NCI-H345 (cell line): ENCODE measurements at places on chromosomes 3 and 15.

- no peak for DNase-seq
These were observed 181.7 kb upstream of the ANKRD28 start for GRCh38 chr3:15979495-15979894.

DNA sequence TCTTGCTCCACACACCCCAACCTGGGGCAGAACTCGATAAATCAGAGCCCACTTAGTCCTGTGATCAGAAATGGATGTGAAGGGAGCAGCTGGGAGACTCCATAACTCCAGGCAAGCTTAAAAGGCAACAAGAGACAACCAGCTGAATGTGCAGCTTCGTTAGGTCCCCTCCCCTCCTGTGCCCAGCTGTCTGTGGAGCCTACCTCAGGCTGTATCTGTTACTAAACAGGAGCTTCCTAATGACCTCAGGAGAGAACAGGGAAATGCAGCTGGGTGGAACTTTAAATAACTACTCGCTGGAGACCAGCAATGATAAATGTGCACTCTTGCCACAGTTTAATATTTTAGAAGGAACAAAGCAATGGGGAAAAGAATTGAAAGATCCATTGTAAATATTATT, 25.9 kb downstream of the SLC9A9 start:
- DNase-seq, result no peak

- DNase-seq, result no peak
These were observed 556.8 kb downstream of the NSUN3 start for GRCh38 chr3:94619643-94620042.

DNA sequence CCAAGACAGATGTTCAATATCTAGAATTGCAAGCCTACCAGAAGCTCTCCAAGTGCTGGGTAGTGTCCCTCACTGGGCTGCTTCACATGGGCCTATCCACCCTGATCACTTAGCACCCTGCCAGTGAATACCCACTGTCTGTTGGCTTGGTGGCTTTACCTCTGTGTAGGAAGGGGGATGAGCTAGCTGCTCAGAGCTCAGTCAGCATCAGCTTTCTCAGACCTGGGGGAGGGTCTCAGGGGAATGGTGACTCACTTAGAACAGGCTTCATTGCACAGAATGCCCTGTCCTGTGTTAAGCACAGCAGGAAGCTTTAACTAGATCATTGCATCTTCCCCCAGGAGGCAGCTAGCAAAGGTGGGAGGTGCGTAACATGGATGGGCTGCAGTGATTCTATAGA, 209.8 kb downstream of the PDCD6IP start:
- DNase-seq, result no peak

DNA sequence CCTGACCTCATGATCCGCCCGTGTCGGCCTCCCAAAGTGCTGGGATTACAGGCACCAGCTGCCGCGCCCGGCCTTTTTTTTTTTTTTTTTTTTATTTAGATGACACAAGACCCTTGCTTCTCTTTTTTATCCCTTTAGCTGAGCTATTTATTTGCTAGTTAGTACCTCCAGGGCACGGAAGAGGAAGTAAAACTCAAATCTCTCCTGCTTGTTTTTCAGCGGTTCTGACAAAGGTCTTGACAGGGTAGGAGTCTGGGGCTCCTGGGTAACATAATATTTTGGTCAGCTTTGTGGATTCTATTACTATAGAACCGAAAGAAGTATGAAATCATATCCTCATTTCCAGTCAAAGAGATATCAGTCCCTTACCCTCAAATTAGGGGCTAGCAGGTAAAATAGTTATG, 44.0 kb upstream of the ETV5 start:
- DNase-seq, result no peak

- no peak for DNase-seq
These were observed 396.4 kb downstream of the NLGN1 start for GRCh38 chr3:173793963-173794362.

GRCh38 chr3:160379628-160380214, 19.3 kb downstream of the IFT80 start:
- no peak for DNase-seq

- peak; percentile 28 for DNase-seq
These were observed 114.9 kb upstream of the MEF2A start for GRCh38 chr15:99450896-99451358.

DNA sequence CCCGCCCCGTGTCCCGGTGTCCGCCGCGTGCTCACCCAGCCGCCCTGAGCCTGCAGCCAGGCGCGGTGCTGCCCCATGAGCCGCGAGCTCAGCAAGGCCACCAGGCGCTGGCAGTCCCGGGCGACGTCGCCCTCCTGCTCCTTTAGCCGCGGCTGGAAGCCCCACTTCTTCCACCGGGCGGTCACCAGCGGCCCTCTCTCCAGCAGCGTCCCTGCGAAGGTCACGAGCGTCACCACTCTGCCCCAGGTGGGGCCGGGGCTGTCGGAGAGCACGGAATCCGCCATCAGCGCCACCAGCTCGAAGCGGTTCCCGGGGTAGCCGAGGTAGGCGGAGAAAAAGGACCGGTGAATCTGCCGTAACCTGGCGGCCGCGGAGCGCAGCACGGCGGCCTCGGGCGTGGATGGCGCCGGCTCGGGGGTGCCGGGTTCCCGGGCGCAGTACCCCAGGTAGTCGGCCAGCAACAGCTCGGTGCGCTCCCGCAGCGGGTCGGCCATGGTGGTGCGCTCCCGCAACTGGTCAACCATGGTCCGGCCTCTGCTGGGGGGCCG, 298 bp downstream of the BCL2L10 start:
- no peak for DNase-seq

- DNase-seq, result no peak
These were observed 332.7 kb downstream of the PDCD6IP start for GRCh38 chr3:34131091-34131490.

- no peak for DNase-seq
These were observed 181.2 kb upstream of the NR2E3 start for GRCh38 chr15:71628988-71629770.

DNA sequence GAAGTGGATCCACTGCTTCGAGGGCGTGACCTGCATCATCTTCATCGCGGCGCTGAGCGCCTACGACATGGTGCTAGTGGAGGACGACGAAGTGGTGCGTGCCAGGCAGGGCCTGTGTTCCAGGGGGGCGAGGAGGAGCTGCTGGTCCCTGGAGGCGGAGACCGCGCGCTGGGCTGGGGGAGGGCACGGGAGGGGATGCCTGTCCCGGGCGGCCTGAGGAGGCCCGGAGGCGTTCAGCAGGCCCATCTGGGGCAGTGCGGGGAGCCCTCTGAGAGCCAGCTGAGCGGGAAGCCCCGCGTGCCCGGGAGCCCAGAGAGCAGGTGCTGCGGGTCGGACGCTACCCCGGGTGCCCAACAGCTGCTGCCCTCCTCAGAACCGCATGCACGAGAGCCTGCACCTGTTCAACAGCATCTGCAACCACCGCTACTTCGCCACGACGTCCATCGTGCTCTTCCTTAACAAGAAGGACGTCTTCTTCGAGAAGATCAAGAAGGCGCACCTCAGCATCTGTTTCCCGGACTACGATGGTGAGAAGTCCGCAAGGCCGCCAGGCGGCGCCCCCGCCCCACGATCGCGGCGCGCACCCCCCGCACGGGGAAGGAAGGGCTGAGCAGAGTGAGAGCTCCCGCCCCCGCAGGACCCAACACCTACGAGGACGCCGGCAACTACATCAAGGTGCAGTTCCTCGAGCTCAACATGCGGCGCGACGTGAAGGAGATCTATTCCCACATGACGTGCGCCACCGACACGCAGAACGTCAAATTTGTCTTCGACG, 2.9 kb downstream of the GNAT1 start:
- peak; percentile 23 for DNase-seq

DNA sequence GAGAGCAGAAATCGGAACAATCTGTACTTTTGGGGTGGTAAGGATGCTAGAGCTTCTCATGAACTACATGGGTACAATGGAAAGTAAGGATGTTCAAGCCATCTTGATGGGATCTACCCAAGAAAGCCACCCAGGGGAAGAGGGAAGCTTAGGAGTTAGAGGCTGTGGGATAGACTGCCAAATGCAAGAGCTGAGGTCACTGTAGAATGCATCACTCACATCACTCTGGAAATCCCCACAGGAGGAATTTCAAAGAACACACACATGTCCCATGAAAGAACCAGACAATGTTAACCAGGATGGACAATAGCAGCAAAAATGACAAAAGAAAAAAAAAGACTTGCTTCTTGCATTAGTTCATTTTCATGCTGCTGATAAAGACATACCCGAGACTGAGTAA, 32.8 kb upstream of the UBE2E2 start:
- DNase-seq, result no peak

- DNase-seq, result no peak
These were observed 157.9 kb downstream of the BBX start for GRCh38 chr3:107680698-107681097.

DNA sequence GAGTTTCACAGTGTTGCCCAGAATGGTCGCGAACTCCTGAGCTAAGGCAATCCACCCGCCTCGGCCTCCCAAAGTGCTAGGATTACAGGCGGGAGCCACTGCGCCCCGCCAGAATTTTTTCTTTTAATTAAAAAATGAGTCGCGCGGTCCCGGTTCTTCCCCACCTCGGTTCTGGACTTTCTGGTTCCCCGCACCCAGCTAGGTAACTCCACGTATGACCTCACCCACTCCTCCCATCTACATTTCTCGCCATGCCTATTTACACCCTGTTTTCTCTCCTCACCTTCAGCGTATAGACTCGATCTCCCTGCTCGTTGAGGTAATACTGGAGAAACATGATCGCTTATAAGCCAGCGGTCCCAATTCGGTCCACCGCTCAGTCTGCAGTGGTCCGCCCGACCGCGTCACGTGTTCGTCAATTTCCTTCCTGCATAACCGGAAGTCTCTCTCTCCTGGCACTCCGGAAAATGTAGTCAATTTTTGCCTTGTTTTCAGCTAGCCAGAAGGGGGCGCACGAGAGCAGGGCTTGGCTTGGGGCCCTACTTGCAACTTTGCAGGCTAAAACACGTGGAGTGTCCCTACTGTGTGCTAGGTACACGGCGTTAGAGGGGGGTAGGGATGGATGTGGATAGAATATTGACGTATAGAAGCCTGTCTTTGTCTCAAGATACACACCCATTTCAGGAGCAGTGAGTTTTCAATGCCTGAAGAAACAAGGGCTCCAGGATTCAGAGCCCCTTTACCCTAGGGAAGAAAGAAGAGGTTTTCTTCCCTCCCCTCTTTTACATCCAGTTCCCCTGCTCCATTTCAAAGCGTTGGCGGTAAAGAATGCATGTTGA, at the start of the genes NOP10 and NUTM1:
TSS of gene NOP10 (minus strand) at position 400 of the 839 bp plus-strand sequence. CDS start at position 337, 63 bp downstream.
TSS of gene NUTM1 (plus strand) at position 579 of the 839 bp plus-strand sequence. CDS start 382 bp downstream, outside the sequence.
- DNase-seq, result peak; percentile 79

GRCh38 chr3:55654123-55654760, 167.1 kb upstream of the WNT5A start:
- DNase-seq, result no peak

GRCh38 chr15:69725957-69726356, 273.3 kb downstream of the RPLP1 start:
- no peak for DNase-seq

DNA sequence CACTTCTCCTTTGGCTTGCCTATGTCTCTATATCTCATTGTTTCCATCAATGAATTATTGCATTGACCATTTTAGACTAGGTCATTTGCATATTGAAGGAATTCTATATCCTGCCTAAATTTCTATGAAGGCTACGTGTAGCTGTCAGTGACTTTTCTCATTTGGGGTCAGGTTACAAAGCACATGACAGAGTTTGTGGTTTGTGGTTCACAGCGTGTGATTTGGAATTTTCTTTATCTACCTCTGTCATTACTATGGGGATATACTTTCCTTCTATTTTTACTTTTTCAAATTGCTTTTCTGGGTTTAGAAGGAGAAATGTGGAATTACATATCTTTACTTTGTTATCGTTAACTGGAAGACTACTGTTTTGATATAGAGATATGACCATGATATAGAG, 317.3 kb upstream of the CFAP20DC start:
- DNase-seq, result no peak

DNA sequence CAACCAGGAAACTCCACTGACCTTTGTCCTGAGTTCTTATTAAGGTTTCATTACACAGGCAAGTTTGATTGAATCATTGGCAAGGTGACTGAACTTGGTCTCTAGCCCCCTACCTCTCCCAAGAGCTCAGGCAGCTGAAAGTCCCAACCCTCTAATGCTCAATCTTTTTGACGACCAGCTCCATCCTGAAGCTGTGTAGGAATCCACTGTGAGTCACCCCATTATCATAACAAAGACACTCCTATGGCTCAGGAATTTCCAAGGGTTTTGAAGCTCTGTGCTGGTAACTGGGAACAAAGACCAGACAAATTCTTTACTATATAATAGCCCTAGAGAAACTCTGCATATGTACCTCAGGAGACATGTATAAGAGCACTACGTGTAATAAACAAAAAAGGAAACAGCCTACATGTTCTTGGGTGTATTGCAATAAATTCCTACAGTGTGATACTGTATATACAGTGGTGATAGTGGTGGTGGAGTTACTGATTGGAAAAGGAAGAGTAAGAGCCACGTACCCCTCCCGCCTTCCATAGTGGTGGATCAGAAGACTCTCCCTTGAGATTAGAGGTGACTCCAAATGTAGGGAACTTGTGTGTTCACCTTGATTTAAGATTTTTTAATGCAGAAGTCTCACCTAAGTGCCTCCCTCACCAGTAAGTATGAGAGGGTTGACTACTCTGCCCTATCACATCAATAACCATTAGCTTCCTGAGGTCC, 116.6 kb downstream of the ST8SIA2 start:
- DNase-seq, result no peak

- no peak for DNase-seq
These were observed 7.8 kb downstream of the EMC3 start for GRCh38 chr3:9978710-9979305.
